ENCODE measurements at places on chromosomes 3 and 15. TPM values are rescaled to one million over a fixed set of nuclear protein-coding genes. Genes with fewer than 3 reads are reported as not detected.
A peak's percentile ranks its signal among the peaks of the same experiment; 100 is the strongest.

GRCh38 chr15:44094781-44095180, 100.3 kb downstream of the FRMD5 start:
- no peaks in the 10 kb centered on the region for H3K4me1 ChIP-seq
- no peak overlapping the region for H3K27ac ChIP-seq
- DNase-seq: no peak
- no peak overlapping the region for H3K4me3 ChIP-seq
- H3K27me3 ChIP-seq: no peaks in the 10 kb centered on the region

- no peak overlapping the region for H3K4me3 ChIP-seq
- no peaks in the 10 kb centered on the region for H3K27me3 ChIP-seq
- H3K27ac ChIP-seq: no peak overlapping the region
Observed at GRCh38 chr3:196334982-196335381, 3.2 kb downstream of the TM4SF19 start.

- no peaks in the 10 kb centered on the region for H3K36me3 ChIP-seq
- peak overlapping the region; percentile 52 for H3K4me3 ChIP-seq
- no peak overlapping the region for H3K27ac ChIP-seq
- peaks cover 28% of the 10 kb centered on the region for H3K27me3 ChIP-seq
- H3K4me1 ChIP-seq: peaks cover 55% of the 10 kb centered on the region
- no peak for DNase-seq
Observed at GRCh38 chr15:74957476-74958035, 984 bp upstream of the RPP25 start.

DNA sequence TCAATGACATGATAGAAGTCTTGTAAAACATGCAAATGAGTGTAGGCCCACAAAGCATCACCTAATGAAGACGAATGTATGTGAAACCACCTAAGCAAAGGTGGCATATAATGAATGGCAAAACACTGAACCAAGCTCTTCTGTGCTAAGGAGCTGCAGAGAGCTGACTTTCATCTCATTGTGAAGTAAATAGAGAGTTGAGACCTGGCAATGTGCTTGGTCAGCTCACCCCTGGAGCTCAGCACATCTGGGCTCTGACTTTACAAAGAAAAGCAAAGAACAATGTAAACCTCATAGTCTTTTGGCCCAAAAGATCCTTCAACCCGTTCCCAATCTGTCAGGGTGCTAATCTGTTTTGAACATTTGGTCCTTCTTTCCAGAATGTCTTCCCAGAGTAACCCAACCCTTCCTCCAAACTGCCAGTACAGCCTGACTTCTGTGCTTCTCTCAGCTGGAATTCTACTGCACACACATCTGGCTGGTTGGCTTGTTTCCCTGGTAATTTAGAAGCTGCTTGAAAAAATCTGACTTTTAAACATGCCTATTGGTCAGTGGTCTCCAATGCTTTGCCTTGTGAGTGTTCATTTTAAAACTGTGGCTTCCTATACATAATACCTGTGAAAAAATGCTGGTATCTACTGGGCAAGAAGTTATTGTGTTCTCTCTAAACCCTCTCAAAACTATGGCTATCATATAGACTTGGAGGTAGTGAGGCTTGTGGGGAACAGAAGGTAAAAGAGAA, 101.7 kb downstream of the CD200R1L start:
- DNase-seq: no peak
- H3K27me3 ChIP-seq: no peaks in the 10 kb centered on the region
- H3K36me3 ChIP-seq: no peaks in the 10 kb centered on the region

- no peak overlapping the region for H3K4me3 ChIP-seq
- no peaks in the 10 kb centered on the region for H3K36me3 ChIP-seq
- DNase-seq: no peak
- H3K27ac ChIP-seq: no peak overlapping the region
- H3K27me3 ChIP-seq: no peaks in the 10 kb centered on the region
Observed at GRCh38 chr3:29430558-29430971, 149.7 kb downstream of the RBMS3 start.

GRCh38 chr3:151290673-151291072, 12.3 kb upstream of the P2RY14 start:
- no peaks in the 10 kb centered on the region for H3K36me3 ChIP-seq
- H3K27ac ChIP-seq: no peak overlapping the region
- H3K4me1 ChIP-seq: no peaks in the 10 kb centered on the region

GRCh38 chr3:113245761-113246161, 34.4 kb downstream of the BOC start:
- H3K36me3 ChIP-seq: no peaks in the 10 kb centered on the region
- peaks cover 25% of the 10 kb centered on the region for H3K27me3 ChIP-seq

- H3K4me3 ChIP-seq: no peak overlapping the region
- peaks cover 36% of the 10 kb centered on the region for H3K27me3 ChIP-seq
- no peak for DNase-seq
- H3K4me1 ChIP-seq: no peaks in the 10 kb centered on the region
Observed at GRCh38 chr3:43999728-44000319, 241.9 kb upstream of the TOPAZ1 start.

- DNase-seq: no peak
- no peak overlapping the region for H3K27ac ChIP-seq
- H3K27me3 ChIP-seq: no peaks in the 10 kb centered on the region
- H3K4me3 ChIP-seq: no peak overlapping the region
- H3K36me3 ChIP-seq: peaks cover 74% of the 10 kb centered on the region
- H3K4me1 ChIP-seq: no peaks in the 10 kb centered on the region
Observed at GRCh38 chr3:51401735-51402134, 10.7 kb downstream of the RBM15B start.

GRCh38 chr3:24086617-24087404, 141.7 kb downstream of the NR1D2 start:
- DNase-seq: no peak
- no peaks in the 10 kb centered on the region for H3K4me1 ChIP-seq
- H3K27me3 ChIP-seq: peaks cover 8% of the 10 kb centered on the region
- H3K27ac ChIP-seq: no peak overlapping the region
- no peak overlapping the region for H3K4me3 ChIP-seq

GRCh38 chr3:180881065-180881801, 31.2 kb upstream of the FXR1 start:
- H3K36me3 ChIP-seq: no peaks in the 10 kb centered on the region
- DNase-seq: no peak
- H3K27ac ChIP-seq: peak overlapping the region; percentile 62
- H3K27me3 ChIP-seq: no peaks in the 10 kb centered on the region
- no peak overlapping the region for H3K4me3 ChIP-seq

GRCh38 chr3:173513123-173513522, 115.6 kb downstream of the NLGN1 start:
- no peaks in the 10 kb centered on the region for H3K36me3 ChIP-seq
- no peak for DNase-seq
- no peaks in the 10 kb centered on the region for H3K27me3 ChIP-seq
- no peak overlapping the region for H3K27ac ChIP-seq

GRCh38 chr3:180705619-180706018, 26.3 kb upstream of the CCDC39 start:
- H3K27me3 ChIP-seq: no peaks in the 10 kb centered on the region
- no peak overlapping the region for H3K27ac ChIP-seq
- H3K4me1 ChIP-seq: no peaks in the 10 kb centered on the region
- DNase-seq: no peak
- no peak overlapping the region for H3K4me3 ChIP-seq

DNA sequence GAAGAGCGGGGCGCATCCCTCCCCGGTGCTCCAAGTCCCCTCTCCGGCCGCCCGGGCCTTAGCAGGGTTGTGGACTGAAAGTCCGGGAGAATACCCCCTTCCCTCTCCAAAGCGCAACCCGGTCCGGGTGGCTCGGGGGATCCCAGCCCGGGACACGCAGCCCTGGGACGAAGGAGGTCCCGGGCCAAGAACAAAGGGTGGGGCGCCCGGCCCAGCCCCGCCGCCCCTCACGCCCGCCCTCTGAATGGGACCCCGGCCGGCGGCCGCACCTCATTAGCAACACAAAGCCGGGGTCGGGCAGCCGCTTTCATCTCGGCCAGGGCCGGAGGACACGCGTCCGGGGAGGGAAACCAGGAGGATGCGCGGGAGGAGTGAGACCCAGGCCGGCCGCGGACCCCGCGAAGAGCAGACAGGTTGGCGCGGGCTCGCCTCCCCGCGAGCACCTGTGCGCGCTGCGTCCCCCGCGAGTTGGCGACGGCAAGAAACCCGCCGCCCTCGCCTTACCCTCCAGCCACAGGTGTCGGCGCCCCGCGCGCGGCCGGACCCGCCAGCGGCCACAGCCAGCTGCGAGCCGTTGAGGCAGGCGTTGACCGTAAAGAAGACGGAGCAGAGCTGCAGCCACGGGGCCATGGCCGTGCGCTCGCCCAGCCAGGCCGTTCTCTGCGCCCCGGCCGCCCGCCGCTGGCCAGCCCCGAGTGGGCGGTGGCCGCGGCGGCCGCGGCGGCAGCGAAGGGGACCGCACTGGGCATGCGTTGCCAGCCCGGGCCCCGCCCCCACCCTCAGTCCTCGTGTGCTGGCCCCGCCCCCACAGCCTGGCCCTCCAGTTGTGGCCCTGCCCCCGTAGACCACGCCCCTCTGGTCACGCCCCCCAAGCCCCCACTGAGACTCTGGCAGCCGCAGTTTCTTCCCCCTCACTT, at the start of gene IL17RD:
IL17RD (minus strand) TSS at position 697 of the 917 bp plus-strand sequence; CDS start at position 630, 67 bp downstream.
- DNase-seq: peak; percentile 91
- no peaks in the 10 kb centered on the region for H3K36me3 ChIP-seq
- peak within 1 kb of the TSS; percentile 41 for H3K4me3 ChIP-seq
- H3K27ac ChIP-seq: no peak within 1 kb of the TSS
- H3K27me3 ChIP-seq: peaks cover 13% of the 10 kb centered on the region

DNA sequence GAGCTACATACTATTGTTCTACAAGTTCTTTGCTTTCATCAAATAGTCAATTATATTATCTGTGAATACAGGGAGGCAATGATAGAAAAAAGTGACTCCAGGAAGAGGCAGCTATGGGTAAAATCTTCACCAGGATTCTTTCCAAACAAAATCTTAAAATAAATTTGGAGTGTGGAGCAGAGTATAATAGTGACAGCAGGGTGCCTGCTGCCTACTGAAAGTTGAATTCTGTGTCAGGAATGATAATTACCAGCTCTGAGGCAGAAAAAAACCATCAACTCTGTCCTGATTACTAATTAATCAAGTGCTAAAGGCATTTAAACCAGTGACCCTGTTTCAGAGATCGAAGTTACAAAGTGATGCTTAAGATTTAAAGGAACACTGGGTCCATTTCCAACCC, 148.0 kb downstream of the DIPK2A start:
- no peaks in the 10 kb centered on the region for H3K27me3 ChIP-seq
- H3K27ac ChIP-seq: no peak overlapping the region
- H3K36me3 ChIP-seq: no peaks in the 10 kb centered on the region
- no peak for DNase-seq
- no peaks in the 10 kb centered on the region for H3K4me1 ChIP-seq
- no peak overlapping the region for H3K4me3 ChIP-seq

- no peaks in the 10 kb centered on the region for H3K4me1 ChIP-seq
- no peak for DNase-seq
- no peak overlapping the region for H3K4me3 ChIP-seq
- H3K36me3 ChIP-seq: no peaks in the 10 kb centered on the region
Observed at GRCh38 chr3:195416795-195417194, 26.0 kb downstream of the ACAP2 start.

- H3K36me3 ChIP-seq: no peaks in the 10 kb centered on the region
- peaks cover 24% of the 10 kb centered on the region for H3K4me1 ChIP-seq
- H3K27me3 ChIP-seq: peaks cover 29% of the 10 kb centered on the region
- DNase-seq: peak; percentile 63
- H3K4me3 ChIP-seq: no peak overlapping the region
- H3K27ac ChIP-seq: no peak overlapping the region
Observed at GRCh38 chr15:41894791-41895463, 1.1 kb upstream of the SPTBN5 start.

DNA sequence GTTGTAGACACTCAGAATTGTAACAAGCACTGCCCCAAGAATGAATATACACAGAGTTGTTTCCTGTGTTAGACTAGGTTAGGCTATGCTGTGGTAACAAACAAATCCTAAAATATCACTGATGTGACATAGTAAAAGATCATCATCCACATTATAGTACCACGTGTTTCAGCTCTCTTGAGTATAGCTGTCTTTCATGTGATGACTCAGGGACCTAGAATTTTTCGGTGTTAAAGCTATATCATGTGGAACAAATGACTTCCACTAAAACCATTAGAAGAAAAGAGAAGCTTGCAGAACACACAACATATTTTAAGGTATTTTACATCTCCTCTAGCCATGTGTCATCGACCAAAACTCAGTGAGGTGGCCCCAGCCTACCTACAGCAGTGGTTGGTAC, 307.9 kb upstream of the RBMS3 start:
- H3K4me1 ChIP-seq: no peaks in the 10 kb centered on the region
- no peak for DNase-seq
- no peak overlapping the region for H3K4me3 ChIP-seq
- no peaks in the 10 kb centered on the region for H3K27me3 ChIP-seq
- H3K36me3 ChIP-seq: no peaks in the 10 kb centered on the region

GRCh38 chr3:150447631-150448465, 39.8 kb downstream of the TSC22D2 start:
- H3K36me3 ChIP-seq: peaks cover 30% of the 10 kb centered on the region
- H3K4me1 ChIP-seq: peaks cover 26% of the 10 kb centered on the region
- peak overlapping the region; percentile 85 for H3K27ac ChIP-seq
- H3K4me3 ChIP-seq: no peak overlapping the region
- no peak for DNase-seq

GRCh38 chr15:92091155-92091734, 237.7 kb downstream of the SLCO3A1 start:
- DNase-seq: peak; percentile 46
- no peaks in the 10 kb centered on the region for H3K27me3 ChIP-seq
- no peaks in the 10 kb centered on the region for H3K4me1 ChIP-seq
- H3K27ac ChIP-seq: no peak overlapping the region
- no peaks in the 10 kb centered on the region for H3K36me3 ChIP-seq
- no peak overlapping the region for H3K4me3 ChIP-seq

- H3K27me3 ChIP-seq: no peaks in the 10 kb centered on the region
- H3K27ac ChIP-seq: no peak overlapping the region
- no peak overlapping the region for H3K4me3 ChIP-seq
- no peaks in the 10 kb centered on the region for H3K36me3 ChIP-seq
- H3K4me1 ChIP-seq: no peaks in the 10 kb centered on the region
Observed at GRCh38 chr15:61634837-61635236, 405.7 kb upstream of the RORA start.

DNA sequence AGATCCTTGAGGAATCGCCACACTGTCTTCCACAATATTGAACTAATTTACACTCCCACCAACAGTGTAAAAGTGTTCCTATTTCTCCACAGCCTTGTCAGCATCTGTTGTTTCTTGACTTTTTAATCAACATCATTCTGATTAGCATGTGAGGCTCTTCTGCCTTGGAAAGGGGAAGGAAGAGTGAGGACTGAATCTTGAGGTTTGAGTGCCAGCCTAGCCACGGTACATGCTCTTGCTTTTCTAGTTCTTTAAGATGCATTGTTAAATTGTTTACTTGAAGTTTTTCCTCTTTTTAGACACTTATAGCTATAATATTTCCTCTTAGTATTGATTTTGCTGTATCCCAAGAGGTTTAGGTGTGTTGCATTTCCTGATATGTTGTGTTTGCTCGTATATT, 596.1 kb downstream of the OTOL1 start:
- no peaks in the 10 kb centered on the region for H3K36me3 ChIP-seq
- no peak overlapping the region for H3K4me3 ChIP-seq
- no peak overlapping the region for H3K27ac ChIP-seq
- DNase-seq: no peak

- no peak for DNase-seq
- H3K4me3 ChIP-seq: no peak overlapping the region
Observed at GRCh38 chr3:100789579-100789978, 80.3 kb downstream of the TFG start.

GRCh38 chr3:94137377-94137776, 74.5 kb downstream of the NSUN3 start:
- no peaks in the 10 kb centered on the region for H3K27me3 ChIP-seq
- no peak overlapping the region for H3K4me3 ChIP-seq
- DNase-seq: no peak

The DYNLT2B gene
- total RNA-seq: 8.6 TPM

The KNG1 gene
- 0.09 TPM for total RNA-seq

The RBMS3 gene
- total RNA-seq: 0.20 TPM

The SPPL2A gene
- 54.5 TPM for total RNA-seq

The RAF1 gene
- 78.3 TPM for total RNA-seq

The CDCP1 gene
- total RNA-seq: 13.9 TPM
